ENCODE measurements at places on chromosomes 3 and 15.

DNA sequence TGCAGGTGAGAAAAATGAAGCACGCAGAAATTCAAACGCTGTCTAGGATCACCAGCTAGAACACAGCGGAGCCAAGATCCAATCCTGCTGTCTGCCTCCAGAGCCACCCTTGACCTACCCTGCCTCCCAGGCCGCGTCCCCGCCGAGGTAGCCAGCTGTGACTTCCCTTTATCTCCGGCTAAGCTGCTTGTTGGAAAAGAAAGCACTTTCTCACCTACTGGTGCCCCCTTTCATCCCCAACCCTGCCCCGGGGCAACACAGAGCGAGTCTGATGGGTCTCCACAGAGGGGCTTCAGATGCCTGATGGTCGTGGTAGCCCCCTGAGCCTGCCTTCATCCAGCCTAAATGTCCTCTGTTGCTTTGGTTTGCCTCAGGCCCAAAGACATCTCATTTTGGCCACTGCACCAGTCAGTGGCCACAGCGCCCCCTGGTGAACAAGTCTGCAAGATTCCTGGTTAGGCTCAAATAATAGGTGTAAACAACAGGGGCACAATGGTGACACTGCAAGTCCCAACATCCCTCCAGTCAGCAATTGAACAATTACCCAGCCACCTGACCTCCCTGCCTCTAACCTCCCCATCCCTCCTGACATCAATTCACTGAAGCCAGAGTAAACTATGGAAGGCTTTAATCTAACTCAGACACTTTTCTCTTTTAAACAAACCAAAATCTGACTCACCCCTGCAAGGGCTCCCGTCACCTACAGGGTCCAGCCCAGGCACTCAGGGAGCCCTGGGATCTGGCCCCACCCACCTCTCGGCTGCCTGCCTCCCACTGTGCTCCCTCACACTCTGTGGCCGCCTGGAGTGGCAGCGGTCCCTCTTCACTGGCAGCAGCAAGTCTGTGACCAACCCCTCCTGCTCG lies 27.3 kb upstream of the BCL2L10 start:
- peaks cover 3% of the 10 kb centered on the region for H3K4me1 ChIP-seq
- no peaks in the 10 kb centered on the region for H3K27me3 ChIP-seq
- H3K4me3 ChIP-seq = no peak overlapping the region
- H3K36me3 ChIP-seq = peaks cover 4% of the 10 kb centered on the region

DNA sequence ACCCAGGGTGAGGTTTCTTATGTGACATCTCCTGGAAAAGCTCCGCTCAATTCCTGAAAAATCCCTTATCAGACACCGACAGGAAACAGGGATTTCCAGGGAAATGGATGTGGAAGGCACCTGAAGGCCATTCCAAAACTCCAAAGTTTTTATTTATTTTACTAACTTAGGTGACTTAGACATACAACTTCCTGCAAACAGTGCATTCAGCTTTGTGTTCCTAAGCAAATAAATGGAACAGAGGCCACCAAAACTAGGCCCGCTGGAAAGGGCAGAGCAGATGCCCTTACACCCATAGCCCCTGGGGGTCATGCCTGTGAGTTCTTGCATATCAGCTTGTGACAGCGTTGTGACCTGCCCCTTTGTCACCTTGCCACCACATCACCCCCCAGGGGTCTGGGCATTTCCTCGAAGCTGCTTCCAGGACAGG lies 239.4 kb downstream of the XXYLT1 start:
- H3K4me3 ChIP-seq = no peak overlapping the region
- no peak overlapping the region for H3K27ac ChIP-seq
- H3K4me1 ChIP-seq = peaks cover 13% of the 10 kb centered on the region
- DNase-seq = peak; percentile 50

GRCh38 chr15:74167891-74168331 lies 5.6 kb upstream of the ISLR start:
- no peak overlapping the region for H3K4me3 ChIP-seq
- no peaks in the 10 kb centered on the region for H3K27me3 ChIP-seq
- no peak overlapping the region for H3K27ac ChIP-seq
- no peaks in the 10 kb centered on the region for H3K4me1 ChIP-seq
- DNase-seq = peak; percentile 38
- H3K36me3 ChIP-seq = no peaks in the 10 kb centered on the region

GRCh38 chr3:110773413-110773954 lies 298.1 kb upstream of the NECTIN3 start:
- no peaks in the 10 kb centered on the region for H3K27me3 ChIP-seq
- H3K27ac ChIP-seq = peak overlapping the region; percentile 81
- H3K4me1 ChIP-seq = peaks cover 5% of the 10 kb centered on the region
- no peak overlapping the region for H3K4me3 ChIP-seq
- no peaks in the 10 kb centered on the region for H3K36me3 ChIP-seq

- H3K27me3 ChIP-seq = no peaks in the 10 kb centered on the region
- H3K4me1 ChIP-seq = no peaks in the 10 kb centered on the region
- H3K36me3 ChIP-seq = peaks cover 30% of the 10 kb centered on the region
These were observed 18.8 kb downstream of the NBEAL2 start for GRCh38 chr3:46998121-46998851.

- H3K4me1 ChIP-seq = no peaks in the 10 kb centered on the region
- DNase-seq = no peak
- no peaks in the 10 kb centered on the region for H3K36me3 ChIP-seq
- no peak overlapping the region for H3K27ac ChIP-seq
These were observed 322.5 kb upstream of the ICE2 start for GRCh38 chr15:60801395-60801794.

DNA sequence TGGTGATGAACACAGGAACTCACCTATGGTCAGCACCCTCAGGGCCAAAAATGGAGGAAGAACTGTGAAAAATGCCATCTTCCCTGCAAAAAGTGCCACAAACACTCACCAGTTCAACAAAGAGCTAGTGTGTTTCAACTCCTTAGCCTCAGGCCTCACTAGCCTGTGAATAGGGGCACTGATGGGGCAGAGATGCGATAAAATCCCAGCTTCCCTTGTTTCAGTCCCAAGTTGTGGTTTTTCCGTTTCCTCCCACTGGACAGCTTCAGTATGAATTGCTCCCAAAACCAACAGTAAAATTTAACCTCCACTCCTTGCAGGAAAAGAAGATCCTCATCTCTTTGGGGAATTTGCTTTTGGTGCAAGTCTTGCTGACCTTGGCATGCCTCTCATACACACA lies 117.4 kb upstream of the ADAMTS9 start:
- no peaks in the 10 kb centered on the region for H3K4me1 ChIP-seq
- no peak overlapping the region for H3K4me3 ChIP-seq
- no peak overlapping the region for H3K27ac ChIP-seq

DNA sequence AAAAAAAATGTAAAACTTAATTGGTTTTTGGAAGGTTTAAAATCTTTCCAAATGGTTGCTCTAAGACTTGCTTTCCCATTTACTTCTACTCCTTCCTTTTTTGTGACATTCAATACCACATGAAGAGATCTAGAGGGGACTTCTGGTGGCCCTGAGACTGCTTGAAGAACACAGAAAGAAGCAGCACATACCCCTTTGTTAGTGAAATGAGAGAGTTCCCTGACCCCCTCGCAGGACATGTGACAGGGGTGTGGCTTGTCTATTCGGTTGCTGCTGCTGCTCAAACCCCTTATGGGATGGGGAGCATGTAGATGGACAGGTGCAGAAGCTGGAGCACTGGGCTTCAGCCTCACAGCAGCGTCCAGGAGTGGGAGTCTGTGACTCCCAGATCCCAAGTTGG lies 71.0 kb downstream of the ZMAT3 start:
- H3K27ac ChIP-seq = no peak overlapping the region

- H3K4me3 ChIP-seq = no peak overlapping the region
- no peak for DNase-seq
- H3K27ac ChIP-seq = no peak overlapping the region
- no peaks in the 10 kb centered on the region for H3K36me3 ChIP-seq
These were observed 14.2 kb downstream of the ZNF80 start for GRCh38 chr3:114223143-114223542.

DNA sequence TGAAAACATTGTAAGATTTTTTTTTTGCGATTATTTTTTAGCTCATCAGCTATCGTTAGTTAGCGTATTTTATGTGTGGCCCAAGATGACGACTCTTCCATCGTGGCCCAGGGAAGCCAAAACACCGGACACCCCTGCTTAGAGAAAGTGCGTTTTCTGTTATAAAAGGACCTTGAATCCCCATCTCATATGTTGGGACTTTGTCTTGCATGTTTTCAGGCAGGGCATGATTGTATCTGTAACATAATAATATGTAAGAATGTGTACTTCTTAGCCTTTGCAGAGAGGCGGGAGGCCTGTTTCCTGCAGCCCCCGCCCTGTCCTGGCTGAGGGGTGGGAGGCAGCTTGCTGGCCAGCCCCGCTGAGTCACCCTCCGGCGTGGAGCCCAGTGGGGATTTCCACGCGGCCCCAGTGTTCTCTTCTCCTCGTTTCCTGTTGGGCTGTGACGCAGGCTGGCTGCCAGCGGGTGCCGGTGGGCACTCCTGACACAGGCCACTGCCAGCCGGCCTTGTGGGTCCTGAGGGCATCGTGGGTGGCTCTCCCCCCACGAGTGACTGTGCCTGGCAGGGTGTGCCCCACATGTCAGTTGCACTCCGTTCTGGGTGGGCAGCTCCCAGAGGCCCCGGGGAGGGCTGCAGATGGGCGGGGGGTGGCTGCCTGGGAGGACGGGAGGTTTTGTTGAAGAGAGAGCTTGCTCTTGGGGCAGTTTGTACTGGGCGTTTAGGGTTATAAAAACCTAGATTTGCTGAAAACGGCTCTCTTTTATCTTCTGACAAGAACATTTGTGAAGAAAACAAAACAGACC lies 55.6 kb downstream of the SMAD3 start:
- DNase-seq = no peak
- H3K27ac ChIP-seq = peak overlapping the region; percentile 25
- H3K4me3 ChIP-seq = no peak overlapping the region
- peaks cover 12% of the 10 kb centered on the region for H3K4me1 ChIP-seq

DNA sequence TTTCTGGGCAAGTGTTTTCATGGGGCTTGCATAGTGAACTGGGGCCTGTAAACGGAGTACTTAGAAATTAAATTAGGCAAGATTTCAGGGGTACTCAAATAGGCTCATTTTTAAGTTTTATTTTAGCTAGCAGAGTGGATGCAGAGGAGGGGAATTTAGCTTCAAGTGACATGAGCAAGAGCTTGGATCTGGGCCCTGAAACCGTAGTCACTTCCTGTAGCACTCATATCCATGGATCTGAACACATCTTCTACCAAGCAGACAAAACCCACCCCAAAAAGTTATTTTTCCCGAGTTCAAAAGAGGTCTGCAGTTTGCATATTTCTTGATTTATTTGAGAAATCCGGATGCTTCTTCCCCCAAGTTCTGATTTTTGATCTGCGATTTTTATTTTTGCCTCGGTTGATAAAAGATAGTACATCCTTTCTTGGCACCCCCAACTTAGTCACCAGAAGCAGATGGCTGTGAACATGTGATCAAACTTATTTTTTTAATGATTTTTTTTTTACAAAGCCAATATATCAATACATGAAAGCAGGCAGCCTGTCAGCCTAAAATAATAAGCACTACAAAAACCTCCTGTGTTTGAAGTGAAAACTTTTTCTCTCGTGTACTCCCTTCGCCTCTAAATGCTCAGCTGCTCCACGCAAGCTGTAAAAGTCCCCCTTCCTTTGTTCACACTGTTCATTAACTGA lies 36.6 kb upstream of the STT3B start:
- H3K4me3 ChIP-seq = no peak overlapping the region
- no peaks in the 10 kb centered on the region for H3K36me3 ChIP-seq
- no peak overlapping the region for H3K27ac ChIP-seq
- no peaks in the 10 kb centered on the region for H3K27me3 ChIP-seq

Measured in endodermal cell (in vitro differentiated cells).